ENCODE measurements at places on chromosomes 16 and 17.

GRCh38 chr16:27369806-27370205 lies 32.2 kb upstream of the IL21R start:
- DNase-seq: no peak

GRCh38 chr17:44082256-44082927 lies 11.9 kb downstream of the G6PC3 start:
- no peak for DNase-seq

- no peak for DNase-seq
These were observed 129.2 kb upstream of the NACA2 start for GRCh38 chr17:61720016-61720795.

- DNase-seq: no peak
These were observed 12.3 kb downstream of the HSD11B2 start for GRCh38 chr16:67443265-67443664.

DNA sequence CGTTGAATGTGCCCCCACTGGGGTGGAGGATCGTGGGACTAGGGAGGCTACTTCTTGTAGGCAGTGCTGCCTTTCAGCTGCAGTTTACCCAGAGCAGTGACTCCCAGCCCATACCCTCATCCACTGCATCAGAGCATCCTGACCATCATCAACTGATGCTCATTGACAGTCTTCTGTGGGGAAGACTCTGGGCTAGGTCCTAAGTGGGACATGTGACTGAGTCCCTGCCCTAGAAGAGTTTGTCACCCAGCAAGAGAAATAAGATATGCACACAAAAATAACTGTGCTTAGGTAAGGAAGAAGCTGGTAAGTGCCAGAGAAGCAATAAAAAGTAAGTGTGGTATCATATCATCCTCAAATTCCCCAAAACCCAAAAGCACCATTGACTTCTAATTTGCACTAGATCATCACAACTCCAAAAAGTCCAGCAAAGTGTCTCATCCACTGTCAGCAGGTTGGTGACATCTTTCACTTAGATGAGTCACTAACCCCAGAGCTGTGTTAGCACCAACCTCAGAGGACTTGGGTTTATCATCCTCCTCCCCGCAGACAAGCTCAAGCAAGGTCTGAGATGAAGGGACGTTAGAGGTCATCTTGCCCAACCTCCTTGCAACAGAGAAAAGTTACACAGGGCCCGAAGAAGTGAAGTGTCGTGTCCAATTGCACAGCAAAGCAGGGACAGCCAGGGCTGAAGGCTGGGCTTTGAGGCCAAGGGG lies 99.0 kb downstream of the CCDC182 start:
- DNase-seq: no peak

DNA sequence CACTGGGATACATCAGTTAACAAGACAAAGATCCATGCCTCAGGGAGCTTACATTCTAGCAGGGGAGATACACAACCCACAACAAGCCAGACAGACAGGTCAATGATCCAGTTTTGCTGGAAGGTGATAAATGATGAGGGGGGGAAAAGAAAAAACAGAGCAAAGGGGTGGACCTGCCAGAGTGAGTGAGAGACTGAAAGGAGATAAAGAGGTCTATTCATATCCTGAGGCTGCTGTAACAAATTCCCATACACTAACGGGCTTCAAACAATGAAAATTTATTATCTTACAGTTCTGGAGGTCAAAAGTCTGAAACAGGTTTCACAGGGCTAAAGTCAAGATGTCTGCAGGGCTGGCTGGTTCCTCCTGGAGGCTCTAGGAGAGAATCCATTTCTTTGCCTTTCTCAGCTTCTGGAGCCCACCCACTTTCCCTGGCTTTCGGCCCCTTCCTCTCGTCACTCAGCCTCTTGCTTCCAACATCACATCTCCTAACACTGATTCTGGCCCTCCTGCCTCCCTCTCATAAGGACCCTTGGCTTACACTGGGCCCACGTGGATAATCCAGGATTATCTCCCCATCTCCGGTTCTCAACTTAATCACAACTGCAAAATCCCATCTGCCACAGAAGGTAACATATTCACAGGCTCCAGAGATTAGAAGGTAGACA lies 81.5 kb downstream of the GAS7 start:
- no peak for DNase-seq

DNA sequence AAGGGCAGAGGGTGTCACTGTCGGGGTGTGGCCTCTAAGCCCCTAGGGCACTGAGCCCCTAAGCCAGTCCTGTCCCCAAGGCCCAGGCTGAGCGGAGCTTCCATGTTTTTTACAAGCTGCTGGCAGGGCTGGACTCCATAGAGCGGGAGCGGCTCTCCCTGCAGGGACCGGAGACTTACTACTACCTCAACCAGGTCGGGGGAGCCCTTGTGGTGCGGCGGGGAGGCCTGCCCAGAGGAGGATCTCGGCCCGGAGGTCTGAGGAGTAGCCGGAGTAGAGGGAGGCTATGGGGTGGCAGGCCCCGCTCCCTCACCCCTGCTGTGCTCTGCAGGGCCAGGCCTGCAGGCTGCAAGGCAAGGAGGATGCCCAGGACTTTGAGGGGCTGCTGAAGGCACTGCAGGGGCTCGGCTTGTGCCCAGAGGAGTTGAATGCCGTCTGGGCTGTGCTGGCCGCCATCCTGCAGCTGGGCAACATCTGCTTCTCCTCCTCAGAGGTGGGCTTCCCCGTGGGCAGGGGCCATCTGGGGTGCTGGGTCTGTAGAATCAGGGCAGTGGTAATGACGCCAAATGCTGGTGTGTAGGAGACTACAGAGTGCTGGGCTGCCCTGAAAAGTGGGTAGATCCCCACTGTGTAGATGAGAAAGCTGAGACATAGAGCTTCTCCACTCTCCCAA lies 4.9 kb downstream of the MYO15B start:
- no peak for DNase-seq
